Left lobe of liver (tissue), 2 donors: ENCODE measurements at places on chromosomes 16 and 17. TPM values are rescaled to one million over a fixed set of nuclear protein-coding genes. Genes with fewer than 3 reads are reported as not detected.

The KRTAP3-1 gene
- not detected for total RNA-seq

The KRT28 gene
- total RNA-seq: not detected

The RAI1 gene
- 7.8 TPM for total RNA-seq

The DNASE1L2 gene
- total RNA-seq: 1.2 TPM

The PPP1R27 gene
- total RNA-seq: not detected

The CACNG5 gene
- not detected for total RNA-seq

The KRTAP3-3 gene
- total RNA-seq: not detected

The CCDC200 gene
- not detected for total RNA-seq

The HOXB5 gene
- total RNA-seq: 0.55 TPM

The ZNF594 gene
- total RNA-seq: 2.3 TPM

The SLC13A2 gene
- 0.55 TPM for total RNA-seq

The PDE6G gene
- 0.40 TPM for total RNA-seq

The PTGES3L gene
- total RNA-seq: 0.25 TPM

The TVP23B gene
- total RNA-seq: 21.2 TPM
